ENCODE measurements at places on chromosomes 16 and 17.

DNA sequence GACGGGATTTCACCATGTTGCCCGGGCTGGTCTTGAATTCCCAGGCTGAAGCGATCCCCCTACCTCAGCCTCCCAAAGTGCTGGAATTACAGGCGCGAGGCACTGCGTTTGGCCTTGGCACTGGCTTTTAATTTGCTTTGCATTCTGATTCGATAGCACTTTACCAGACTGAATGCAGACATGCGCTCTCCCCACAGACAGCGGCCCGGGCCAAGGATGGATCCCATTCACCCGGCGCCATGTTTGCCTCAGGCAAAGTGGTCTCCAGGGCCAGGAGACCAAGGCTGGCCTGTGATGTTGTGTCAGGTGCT, 41.7 kb downstream of the DHRS7B start:
- DNase-seq: no peak

DNA sequence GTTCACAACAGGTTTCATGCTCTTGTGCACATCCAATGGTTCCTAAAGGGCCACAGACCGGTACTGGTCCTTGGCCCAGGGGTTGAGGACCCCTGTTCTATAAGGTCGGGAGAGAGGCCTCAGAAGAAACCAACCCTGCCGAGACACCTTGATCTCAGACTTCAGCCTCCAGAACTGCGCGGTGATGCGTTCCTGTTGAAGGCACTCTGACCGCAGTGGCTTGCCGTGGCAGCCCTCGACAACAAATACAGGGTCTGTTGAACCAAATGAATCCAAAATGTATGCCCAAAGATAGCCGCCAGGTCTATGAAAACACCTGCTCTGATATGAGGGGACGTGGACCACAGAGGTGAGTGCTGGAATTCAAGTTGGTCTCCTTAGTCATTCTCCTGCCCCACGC, 389.8 kb downstream of the SEC14L1 start:
- no peak for DNase-seq

DNA sequence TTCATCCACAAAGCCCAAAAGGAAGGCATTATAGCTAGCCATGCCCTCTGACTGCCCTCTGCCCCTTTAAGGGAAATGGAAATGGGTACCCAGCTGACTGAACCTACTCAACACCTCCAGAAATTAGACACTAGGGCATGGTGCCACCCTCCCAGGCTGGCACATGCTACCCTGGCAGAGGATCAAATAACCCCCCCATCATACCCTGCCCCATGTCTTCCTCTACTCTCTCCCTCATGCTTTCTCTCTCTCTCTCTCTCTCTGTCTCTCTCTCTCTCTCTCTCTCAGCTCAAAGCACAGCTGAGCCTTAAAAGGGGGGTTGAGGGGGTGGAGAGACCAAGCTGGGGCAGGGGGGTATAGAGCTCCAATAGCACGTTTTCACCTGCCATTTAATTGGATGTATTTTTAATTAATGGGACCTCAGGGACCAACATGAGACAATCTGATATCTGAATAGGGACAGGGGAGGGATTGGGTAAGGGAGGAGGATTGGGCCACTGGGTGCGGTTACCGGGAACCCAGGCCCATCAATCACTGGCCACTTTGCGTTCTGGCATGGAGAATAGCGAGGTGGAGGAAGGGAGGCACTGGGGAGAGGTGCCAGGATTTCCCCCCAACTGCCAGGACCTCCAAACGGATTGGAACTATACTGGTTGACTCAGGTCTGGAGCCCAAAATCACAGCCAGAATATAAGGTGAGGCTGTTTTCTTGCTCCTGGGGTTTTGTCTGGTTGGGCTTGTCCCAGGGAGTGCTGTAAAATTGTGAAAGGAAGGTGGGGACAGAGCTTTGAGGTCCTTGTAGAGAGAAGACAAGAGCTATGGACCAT, 57.8 kb downstream of the NEUROD2 start:
- DNase-seq: no peak

DNA sequence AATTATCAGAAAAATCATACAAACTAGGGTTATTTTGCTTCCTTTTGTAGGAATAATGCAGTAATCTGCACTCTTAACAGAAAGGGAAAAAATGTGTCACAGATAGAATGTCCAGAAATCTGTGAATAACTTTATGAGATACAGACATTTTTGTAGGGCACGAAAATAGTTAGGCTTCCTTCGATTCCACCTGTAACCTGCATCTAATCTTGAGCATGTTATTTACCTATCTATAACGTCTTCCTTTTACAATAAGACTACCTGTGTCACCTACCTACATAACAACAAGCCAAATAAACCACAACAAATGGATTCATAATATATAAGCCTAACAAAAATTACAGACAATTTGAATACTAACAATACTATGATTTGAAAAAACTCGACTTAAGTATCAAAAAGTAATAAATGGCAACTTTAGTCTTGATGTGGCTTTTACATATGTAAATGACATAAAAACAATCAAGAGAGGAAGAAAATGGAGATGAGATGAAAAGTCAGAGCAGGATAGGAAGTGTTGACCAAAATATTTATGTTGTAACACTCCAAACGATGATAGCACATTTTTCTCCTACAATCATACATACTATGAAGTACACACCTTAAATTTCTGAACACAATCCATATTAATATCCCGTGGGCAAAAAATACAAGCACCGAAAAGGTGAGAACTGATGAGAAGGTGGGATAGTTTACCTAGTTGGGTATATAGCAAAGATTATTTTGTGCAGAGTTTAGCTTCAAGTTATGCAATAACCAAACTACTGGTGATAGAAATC, 2.5 kb downstream of the STAT5B start:
- DNase-seq: no peak

GRCh38 chr16:24045641-24046040, 209.9 kb downstream of the PRKCB start:
- no peak for DNase-seq

- no peak for DNase-seq
Observed at GRCh38 chr17:48382989-48383388, 47.0 kb downstream of the SKAP1 start.

GRCh38 chr17:44269535-44270240, 1.8 kb upstream of the SLC4A1 start:
- DNase-seq: peak; percentile 28

DNA sequence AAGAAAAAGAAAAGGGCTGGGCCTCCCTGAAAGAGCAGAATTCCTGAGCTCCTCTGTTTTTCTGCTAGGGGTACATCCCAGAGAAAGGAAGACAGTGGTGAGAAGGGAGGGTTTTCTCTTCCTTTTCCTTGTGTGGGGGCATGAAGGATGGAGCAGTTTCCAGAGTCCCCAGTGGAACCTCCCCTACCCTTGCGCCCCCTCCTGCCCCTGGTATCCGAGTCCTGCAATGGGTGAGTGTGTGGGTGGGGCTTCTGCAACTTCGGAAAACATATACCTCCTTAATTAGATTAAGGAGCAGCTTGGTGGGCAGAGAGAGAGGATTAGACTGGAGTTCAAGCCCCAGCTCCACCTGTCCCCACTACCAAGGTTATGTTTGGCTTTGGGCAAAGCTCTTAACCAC, 5.4 kb upstream of the GIP start:
- no peak for DNase-seq

GRCh38 chr17:66988069-66988798, 23.7 kb downstream of the CACNG4 start:
- DNase-seq: no peak

GRCh38 chr16:50297301-50298074, 31.1 kb downstream of the ADCY7 start:
- peak; percentile 11 for DNase-seq

- no peak for DNase-seq
Observed at GRCh38 chr16:56630134-56630533, 2.3 kb upstream of the MT1M start.

GRCh38 chr17:38464723-38465390, 36.6 kb downstream of the ARHGAP23 start:
- peak; percentile 55 for DNase-seq

DNA sequence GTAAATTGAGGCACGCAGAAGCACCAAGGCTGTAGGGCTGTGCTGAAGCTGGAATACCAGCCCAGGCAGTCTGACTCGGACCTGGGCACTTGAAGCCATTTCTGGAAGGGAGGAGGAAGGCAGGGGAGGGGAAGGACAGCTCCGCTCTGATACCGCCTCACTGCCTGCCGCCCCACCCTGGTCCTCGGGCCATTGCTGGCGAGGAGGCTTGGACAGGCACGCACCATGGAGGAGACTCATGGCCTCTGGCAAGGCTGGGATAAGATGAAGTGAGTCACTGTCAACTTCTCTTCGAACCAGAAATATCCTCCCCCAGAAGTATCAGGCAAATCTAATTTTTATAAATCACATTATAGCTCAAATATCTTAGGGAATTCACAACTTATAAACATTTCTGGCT, 81.3 kb downstream of the SDK2 start:
- DNase-seq: no peak

- DNase-seq: no peak
Observed at GRCh38 chr16:55642611-55643010, 13.2 kb upstream of the SLC6A2 start.

DNA sequence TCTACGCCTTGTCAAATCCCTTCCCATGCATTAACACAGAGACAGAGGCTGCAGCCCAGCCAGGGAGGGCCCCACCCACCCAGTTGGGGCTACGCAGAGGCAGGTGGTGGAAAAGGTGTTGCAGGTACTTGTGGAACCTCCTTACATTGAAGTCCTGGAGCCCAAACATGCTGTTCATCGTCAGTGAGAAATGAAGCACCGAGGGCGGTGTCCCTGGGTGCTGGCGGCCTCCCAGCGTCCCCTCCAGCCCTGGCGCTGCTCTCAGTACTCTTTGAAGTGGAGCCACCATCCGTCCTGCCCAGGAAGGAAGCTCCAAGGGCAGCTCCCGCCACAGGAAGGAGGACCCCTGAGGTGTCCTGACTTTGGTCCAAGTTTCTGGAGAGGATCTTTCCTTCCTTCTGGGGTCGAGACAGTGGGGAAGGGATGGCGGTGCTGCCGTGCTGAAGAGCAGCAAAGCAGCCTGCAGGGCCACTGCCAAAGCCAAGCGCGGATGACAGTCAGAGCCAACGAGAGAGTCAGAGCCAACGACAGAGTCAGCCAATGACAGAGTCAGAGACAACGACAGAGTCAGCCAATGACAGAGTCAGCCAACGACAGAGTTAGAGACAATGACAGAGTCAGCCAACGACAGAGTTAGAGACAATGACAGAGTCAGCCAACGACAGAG, 23.4 kb downstream of the LMF1 start:
- DNase-seq: no peak

GRCh38 chr16:79598063-79598347, 2.5 kb downstream of the MAF start:
- no peak for DNase-seq

GRCh38 chr16:28869201-28869600, 5.6 kb downstream of the SH2B1 start:
- DNase-seq: no peak

DNA sequence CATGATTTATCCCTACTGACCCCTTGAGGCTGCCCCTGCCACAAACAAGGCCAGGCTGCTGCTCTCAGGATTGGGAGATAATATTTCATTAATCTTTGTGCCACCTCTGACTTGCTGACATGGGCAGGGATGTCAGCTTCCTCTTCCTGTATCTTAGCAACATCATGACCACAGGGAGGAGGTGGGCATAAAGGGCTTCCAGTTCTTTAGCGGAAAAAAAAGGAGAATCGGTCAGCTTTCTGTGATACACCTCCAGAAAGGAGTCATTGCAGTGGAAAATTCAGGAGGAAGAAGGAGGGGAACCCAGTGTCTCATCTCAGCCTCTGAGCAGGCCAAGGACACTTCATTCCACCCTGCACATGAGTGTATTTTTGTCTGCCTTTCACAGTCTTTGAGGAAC, 206.8 kb upstream of the SDK2 start:
- DNase-seq: no peak

DNA sequence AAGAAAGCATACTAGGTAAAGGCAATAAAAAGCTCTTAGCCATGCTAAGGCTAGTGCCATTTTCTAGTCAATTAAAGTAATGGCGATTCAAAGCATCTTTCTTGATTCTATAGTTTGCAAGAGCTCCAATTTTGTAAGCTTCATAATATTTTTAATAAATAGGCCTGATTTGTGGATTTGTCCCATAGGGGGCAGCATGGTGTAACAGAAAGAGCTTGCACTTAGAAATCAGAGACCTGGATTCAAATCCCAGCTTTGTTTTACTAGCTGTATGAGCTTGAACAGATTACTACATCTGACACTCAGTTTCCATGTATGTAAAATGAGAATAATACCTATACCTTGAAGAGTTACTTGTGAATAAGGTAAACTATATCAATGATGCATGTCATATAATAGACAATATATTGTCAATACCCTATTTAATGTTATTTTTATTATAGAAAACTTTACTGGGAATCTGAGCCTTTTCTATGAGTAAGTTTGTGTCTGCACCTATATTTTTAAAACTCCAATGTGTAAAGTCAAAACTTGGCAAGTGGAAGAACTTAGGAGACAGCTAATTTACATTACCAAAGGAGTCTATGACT, 93.6 kb upstream of the NOG start:
- DNase-seq: no peak

- DNase-seq: no peak
Observed at GRCh38 chr16:2086106-2086742, 38.4 kb downstream of the TSC2 start.

GRCh38 chr16:87297918-87298631, 19.1 kb downstream of the C16orf95 start:
- no peak for DNase-seq

- no peak for DNase-seq
Observed at GRCh38 chr17:48818361-48818841, 1.4 kb upstream of the TTLL6 start.

GRCh38 chr16:75203096-75203495, 3.9 kb downstream of the CTRB2 start:
- peak; percentile 41 for DNase-seq

GRCh38 chr17:10162096-10162495, 36.3 kb downstream of the GAS7 start:
- no peak for DNase-seq

DNA sequence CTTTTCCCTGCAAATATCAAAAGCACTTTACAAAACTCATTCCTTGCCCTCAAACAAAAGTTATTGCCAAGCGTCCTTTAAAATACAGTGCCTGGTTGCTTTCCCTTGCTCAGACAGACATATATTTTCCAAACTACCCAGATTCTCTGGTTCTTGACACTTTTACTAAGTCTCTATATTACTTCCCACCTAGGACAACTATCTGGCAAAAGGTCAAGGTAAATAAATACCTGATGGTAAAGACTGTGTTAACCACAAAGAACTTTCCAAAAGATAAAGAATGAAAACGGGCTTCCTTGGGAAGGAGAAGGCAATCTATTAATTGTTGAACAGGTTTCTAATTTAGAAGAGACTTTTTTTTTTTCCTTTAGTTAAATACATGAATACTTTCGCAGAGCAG, 1.9 kb downstream of the HS3ST3A1 start:
- DNase-seq: no peak
